Fibroblast of lung (primary cell): ENCODE measurements at places on chromosomes 7 and 10.

DNA sequence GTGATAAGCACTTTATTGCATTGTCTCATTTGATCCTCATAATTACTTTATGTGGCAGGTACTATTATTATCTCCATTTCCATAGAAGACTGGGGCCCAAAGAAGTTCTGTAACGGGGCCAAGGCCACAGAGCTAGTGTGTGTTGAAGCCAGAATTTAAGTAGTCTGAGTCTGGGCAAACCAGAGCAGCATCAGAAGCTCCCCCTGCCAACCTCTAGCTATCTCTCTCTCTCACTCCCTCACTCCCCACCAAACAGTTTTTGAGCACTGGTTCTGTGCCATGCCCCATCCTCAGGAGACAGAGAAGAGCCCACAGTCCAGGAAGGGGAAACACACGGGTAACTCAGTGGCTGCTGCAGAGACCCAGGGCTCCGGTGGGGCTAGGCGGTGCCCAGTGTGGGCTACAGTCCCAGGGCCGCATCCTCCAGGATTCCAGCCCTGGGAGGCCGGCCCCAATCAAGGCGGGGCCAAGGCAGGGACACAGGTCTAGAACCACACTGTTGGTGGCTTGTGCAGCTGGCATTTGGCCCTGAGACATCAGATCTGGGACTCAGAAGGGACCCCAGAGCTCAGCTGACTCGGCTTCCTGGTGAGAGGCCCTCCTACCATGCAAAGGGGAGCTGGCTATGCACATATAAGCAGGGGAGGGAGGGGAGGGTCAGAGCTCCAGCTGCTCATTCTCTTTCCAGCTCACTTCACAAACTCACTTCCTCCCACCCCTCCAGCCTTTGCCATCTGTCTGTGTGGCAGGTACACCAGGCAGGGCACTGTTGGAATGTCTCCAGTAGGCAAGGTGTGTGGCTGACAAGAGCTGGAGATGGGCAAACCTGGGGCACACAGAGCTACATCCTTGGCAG lies 34.4 kb downstream of the COL13A1 start:
- no peaks in the 10 kb centered on the region for H3K27me3 ChIP-seq
- no peak overlapping the region for H3K4me3 ChIP-seq
- DNase-seq: no peak

- DNase-seq: no peak
- H3K4me3 ChIP-seq: no peak overlapping the region
- no peaks in the 10 kb centered on the region for H3K27me3 ChIP-seq
- H3K36me3 ChIP-seq: no peaks in the 10 kb centered on the region
- H3K27ac ChIP-seq: no peak overlapping the region
These were observed 215.7 kb upstream of the CSTF2T start for GRCh38 chr10:51915031-51915542.

GRCh38 chr7:13028825-13029099 lies 341.3 kb downstream of the ARL4A start:
- DNase-seq: no peak
- H3K4me3 ChIP-seq: no peak overlapping the region
- H3K4me1 ChIP-seq: no peaks in the 10 kb centered on the region
- no peak overlapping the region for H3K27ac ChIP-seq

DNA sequence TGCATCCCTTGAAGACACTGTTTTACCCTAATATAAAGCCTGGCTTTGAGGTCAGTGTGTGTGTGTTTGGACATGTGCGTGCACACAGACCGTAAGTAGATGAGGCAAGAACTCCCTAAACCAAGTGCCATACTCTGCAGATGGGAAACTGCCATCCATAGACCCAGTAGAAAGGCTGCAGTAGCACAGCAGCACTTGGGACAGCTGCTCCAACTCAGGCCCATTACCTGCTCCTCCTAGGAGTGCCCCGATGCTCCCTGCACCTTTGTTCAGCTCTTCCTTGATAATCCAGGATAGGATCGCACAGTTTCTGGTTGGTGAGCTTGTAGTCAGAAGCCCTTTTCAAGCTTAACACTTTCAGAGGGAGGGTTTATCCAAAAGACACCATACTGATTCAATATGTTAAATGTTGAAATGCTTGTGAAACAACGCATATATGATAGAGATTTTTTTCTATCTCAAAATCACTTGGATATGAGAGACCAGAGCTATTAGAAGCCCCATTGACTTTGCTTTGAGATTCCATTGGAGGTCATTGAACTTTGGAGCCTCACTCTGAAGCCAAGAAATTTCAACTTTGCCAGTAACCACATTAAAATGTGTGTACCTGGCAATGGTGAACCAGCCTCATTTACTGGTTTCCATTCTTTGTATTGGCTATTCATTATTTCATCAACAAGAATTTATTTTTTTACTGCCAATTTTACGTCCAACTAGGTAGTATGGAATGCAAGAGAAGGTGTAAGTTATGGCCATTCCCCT lies 757.0 kb upstream of the GALNT17 start:
- peak; percentile 43 for DNase-seq
- no peak overlapping the region for H3K27ac ChIP-seq
- H3K36me3 ChIP-seq: no peaks in the 10 kb centered on the region
- no peaks in the 10 kb centered on the region for H3K4me1 ChIP-seq
- H3K27me3 ChIP-seq: no peaks in the 10 kb centered on the region

- no peaks in the 10 kb centered on the region for H3K36me3 ChIP-seq
- DNase-seq: no peak
- H3K27ac ChIP-seq: no peak overlapping the region
- no peaks in the 10 kb centered on the region for H3K4me1 ChIP-seq
- H3K4me3 ChIP-seq: no peak overlapping the region
These were observed 34.7 kb downstream of the IMMP2L start for GRCh38 chr7:111527545-111527944.

- peaks cover 5% of the 10 kb centered on the region for H3K4me1 ChIP-seq
- H3K27ac ChIP-seq: no peak overlapping the region
- no peak for DNase-seq
- no peaks in the 10 kb centered on the region for H3K36me3 ChIP-seq
- no peak overlapping the region for H3K4me3 ChIP-seq
These were observed 97.8 kb downstream of the DIP2C start for GRCh38 chr10:591646-592045.

DNA sequence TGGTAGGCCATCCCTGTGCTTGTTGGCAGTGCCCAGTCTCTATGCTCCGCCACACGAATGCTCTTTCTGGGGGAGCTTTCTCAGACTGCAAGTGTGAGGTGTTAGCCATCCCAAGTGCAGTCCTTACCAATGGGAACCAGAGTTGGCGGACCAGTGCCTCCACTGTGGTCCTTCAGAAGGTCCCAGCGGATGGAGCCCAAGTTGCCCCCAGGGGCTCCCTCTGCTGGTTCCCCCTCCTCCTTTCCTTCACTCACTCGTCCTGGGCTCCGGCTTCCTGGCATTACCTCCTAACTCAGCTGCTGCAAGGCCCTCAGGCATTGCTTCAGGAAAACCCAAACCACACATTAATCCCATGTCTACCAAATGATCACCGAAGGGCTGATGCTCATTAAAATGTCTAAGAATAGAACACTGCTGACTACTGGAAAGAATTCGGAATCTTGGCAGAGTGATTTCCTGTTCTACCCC lies 139.8 kb downstream of the CUBN start:
- no peak overlapping the region for H3K27ac ChIP-seq
- DNase-seq: no peak
- H3K4me1 ChIP-seq: peaks cover 17% of the 10 kb centered on the region
- H3K27me3 ChIP-seq: no peaks in the 10 kb centered on the region

DNA sequence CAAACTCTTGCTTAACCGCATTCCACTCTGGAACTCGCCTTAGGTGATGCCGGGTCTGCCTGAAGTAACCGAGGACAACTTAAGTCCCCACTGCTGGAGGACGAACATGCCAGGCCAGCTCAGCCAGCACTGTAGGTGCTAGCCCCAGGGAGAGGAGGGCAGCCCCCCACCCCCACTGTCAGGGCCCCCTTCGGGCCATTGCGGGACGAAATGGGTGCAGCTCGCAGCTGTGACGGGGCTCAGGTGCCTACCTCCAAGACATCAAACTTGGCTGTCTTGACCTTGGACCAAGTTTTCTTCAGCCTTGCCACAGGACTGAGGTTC lies 60.4 kb downstream of the CSGALNACT2 start:
- H3K4me1 ChIP-seq: no peaks in the 10 kb centered on the region
- no peak overlapping the region for H3K27ac ChIP-seq
- H3K36me3 ChIP-seq: no peaks in the 10 kb centered on the region
- H3K4me3 ChIP-seq: no peak overlapping the region
- no peaks in the 10 kb centered on the region for H3K27me3 ChIP-seq

DNA sequence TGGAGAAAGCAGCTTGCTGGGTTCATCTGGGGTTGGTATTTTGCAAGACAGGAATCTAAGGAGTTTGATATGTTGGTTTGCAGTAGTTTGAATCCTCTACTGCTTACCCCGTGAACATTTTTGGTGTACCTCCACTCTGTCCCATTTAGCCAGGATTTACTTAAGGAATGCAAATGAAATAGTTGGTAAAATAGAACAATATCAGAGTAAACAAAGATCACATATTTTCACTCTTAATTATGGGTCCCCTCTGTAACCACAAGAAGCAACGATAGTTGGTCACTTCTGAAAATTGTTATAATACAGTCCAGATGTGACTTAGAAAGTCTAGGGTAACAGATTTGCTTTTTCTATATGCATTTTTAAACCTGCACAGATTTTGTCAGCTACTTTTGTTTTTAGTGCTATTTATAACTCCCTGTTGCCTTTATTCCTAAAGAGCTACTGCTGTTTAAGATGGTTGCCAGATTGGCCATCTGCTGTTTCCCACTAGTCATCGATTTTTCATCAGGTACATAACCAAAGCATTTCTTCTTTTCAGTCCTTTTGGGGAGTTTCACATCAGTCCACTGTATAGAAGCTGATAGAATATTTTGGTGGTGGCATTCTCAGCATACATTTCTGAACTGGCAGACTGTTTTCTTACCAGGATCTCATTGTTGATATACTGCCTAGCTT lies 37.6 kb downstream of the MAPK8 start:
- no peaks in the 10 kb centered on the region for H3K27me3 ChIP-seq
- peak; percentile 21 for DNase-seq
- no peak overlapping the region for H3K4me3 ChIP-seq
- H3K27ac ChIP-seq: no peak overlapping the region
- no peaks in the 10 kb centered on the region for H3K36me3 ChIP-seq
- H3K4me1 ChIP-seq: peaks cover 4% of the 10 kb centered on the region

- no peaks in the 10 kb centered on the region for H3K27me3 ChIP-seq
- H3K4me1 ChIP-seq: peaks cover 3% of the 10 kb centered on the region
- H3K27ac ChIP-seq: no peak overlapping the region
- no peaks in the 10 kb centered on the region for H3K36me3 ChIP-seq
- DNase-seq: no peak
- H3K4me3 ChIP-seq: no peak overlapping the region
These were observed 116.1 kb downstream of the TPST1 start for GRCh38 chr7:66321283-66321682.

- H3K36me3 ChIP-seq: no peaks in the 10 kb centered on the region
- no peaks in the 10 kb centered on the region for H3K27me3 ChIP-seq
- DNase-seq: peak; percentile 34
- no peak overlapping the region for H3K4me3 ChIP-seq
These were observed 89.1 kb downstream of the GRB10 start for GRCh38 chr7:50693455-50694130.

DNA sequence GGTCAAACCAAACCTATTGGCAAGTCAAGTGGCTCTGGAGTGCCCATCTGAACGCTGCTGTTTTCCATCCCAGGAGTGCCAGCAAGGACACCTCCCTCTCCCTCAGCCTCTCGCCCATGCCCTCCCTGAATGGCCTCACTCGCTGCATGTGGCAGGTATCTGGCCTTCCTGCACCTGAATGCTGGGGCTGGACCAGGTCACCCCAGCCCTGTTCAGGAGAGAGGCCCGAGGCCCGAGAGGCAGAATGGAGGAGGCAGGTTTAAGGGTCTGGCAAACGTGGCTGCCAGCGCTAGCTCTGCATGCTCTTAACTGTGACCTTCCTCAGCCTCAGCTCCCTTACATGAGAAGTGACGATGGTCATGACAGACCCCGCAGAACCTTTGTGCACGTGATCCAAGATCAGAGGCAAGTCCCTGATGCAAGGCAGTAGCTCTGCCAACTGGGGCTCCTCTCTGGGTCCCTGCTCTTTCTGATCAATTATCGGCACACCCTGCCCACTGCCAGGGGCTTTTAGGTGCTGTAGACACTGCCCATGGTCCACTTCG lies 295.7 kb upstream of the ZMIZ1 start:
- DNase-seq: no peak
- no peaks in the 10 kb centered on the region for H3K36me3 ChIP-seq
- peaks cover 4% of the 10 kb centered on the region for H3K4me1 ChIP-seq
- H3K27me3 ChIP-seq: no peaks in the 10 kb centered on the region
- H3K4me3 ChIP-seq: no peak overlapping the region

GRCh38 chr7:86664486-86664885 lies 20.8 kb downstream of the GRM3 start:
- no peaks in the 10 kb centered on the region for H3K4me1 ChIP-seq
- H3K27ac ChIP-seq: no peak overlapping the region
- no peaks in the 10 kb centered on the region for H3K27me3 ChIP-seq
- no peak overlapping the region for H3K4me3 ChIP-seq

DNA sequence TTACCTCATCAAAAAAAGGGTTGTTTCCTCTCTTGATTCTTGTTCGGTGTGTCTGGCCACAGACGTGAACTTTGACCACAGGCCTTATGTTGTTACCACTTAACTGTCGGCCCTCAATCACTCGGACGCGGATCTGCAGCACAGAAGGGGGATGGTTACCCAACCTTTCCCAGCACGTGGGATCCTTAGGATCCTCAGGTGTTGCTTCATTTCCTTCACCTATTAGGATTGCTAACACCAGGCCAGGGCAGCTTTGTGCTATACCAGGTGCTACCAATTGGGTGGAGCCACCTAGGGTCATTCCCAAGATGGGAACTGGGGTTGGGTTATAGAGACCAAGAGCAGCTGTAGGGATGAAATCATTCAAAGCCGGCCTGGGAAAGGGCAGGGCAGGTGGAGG lies 73.4 kb downstream of the MYOF start:
- H3K4me3 ChIP-seq: no peak overlapping the region
- H3K27me3 ChIP-seq: no peaks in the 10 kb centered on the region
- H3K4me1 ChIP-seq: no peaks in the 10 kb centered on the region
- no peak overlapping the region for H3K27ac ChIP-seq

- peaks cover 2% of the 10 kb centered on the region for H3K4me1 ChIP-seq
- no peak overlapping the region for H3K27ac ChIP-seq
- peaks cover 19% of the 10 kb centered on the region for H3K36me3 ChIP-seq
- H3K27me3 ChIP-seq: no peaks in the 10 kb centered on the region
- H3K4me3 ChIP-seq: no peak overlapping the region
- DNase-seq: no peak
These were observed 4.9 kb downstream of the PCOLCE start for GRCh38 chr7:100607111-100607510.

DNA sequence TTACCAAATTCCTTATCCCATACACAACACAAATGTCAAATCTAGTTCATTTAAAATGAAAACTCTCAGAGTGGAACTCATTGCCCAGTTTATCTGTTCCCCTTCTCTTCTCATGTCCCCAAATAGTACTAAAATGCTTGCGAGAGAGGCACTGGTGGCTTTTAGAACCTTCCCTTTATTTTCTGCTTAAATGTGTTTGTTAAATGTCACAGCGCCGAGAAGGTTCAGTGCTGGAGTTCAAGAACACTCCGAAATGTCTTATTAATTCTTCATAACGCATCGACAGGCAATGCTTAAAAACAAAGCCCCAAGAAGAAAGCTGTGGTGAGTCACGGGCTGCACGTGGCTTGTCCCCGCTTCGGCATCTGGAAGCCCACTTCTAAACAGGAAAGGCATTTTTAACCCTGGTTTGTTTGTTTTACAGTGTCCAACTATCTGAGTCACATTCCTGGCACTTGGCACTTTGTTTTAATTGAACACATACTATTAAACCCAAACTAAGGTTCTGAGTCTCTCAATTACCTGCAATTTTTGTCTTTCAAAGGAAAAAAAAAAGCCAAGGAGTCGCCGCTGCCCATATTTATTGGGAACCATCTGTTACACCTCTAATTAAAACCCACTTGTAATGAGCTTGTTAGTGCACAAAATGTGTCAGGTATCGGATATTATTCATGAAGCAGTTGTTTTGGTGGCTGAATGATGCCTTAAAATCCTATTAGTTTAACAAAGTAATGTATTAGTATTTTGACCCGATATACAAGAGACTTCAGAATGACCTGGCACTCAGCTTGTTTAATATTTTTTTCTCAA lies 49.9 kb upstream of the MGMT start:
- no peak overlapping the region for H3K4me3 ChIP-seq
- peak; percentile 83 for DNase-seq
